HuH-7.5 (cell line): ENCODE measurements at places on chromosomes 2 and 18.

DNA sequence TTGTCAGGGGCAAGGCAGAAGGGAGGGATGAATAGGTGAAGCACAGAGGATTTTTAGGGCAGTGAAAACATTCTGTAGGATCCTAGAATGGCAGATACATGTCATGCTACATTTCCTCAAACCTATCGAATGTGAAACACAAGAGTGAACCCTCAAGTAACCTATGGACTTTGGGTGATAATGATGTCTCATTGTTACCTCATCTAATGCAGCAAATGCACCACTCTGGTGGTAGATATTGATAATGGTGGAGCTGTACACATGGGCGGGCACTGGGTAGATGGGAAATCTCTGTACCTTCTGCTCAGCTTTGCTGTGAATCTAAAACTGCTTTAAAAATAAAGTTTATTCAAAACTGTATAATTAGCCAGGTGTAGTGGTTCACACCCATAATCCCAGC, 95.2 kb upstream of the NCK2 start:
- no peak for DNase-seq

DNA sequence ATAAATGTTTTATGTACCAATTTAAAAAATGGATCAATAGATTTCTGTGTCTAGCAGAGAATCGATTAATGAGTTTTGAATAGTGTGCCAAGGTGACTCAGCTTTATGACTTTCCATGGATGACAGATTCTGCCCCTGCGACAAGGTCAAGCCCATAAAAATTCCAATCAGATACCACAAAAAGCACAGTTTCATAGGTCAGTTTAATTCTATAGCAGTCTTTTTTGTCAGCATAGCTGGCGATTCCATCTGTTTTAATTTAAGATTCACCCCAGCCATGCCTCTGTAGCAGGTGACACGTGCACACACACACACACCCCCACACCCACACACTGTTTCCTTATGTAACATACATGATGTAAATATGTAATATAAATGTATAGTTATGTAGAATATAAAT, 28.9 kb downstream of the RAB31 start:
- no peak for DNase-seq

DNA sequence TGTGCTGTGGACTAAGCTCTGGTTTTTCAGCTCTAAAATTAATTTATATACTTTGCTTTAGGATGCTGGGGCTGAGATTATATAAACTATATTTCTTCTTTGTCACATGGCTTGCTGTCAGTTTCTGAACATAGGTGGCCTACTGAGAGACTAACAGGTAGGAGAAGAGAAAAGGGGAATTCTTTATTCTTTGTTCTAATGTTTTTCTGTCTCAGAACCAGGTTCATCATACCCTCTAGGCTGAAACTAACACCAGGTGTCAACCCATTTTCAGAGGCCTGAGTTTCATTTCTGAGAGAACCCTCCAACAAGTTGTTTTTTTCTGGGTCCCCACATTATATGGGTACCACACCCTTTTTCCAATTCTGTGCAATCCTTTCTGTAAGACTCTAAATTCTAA, 843.6 kb downstream of the TRIB2 start:
- DNase-seq = no peak

GRCh38 chr2:170324640-170325046, 146.7 kb downstream of the MYO3B start:
- peak; percentile 18 for DNase-seq

GRCh38 chr2:128262315-128263253, 56.1 kb downstream of the HS6ST1 start:
- no peak for DNase-seq

GRCh38 chr2:189152483-189152882, 27.1 kb downstream of the COL5A2 start:
- DNase-seq = no peak
